ENCODE measurements at places on chromosomes 2 and 18. TPM values are rescaled to one million over a fixed set of nuclear protein-coding genes. Genes with fewer than 3 reads are reported as not detected.
A peak's percentile ranks its signal among the peaks of the same experiment; 100 is the strongest.

The OTOS gene
- total RNA-seq: not detected

The MPP4 gene
- 0.13 TPM for total RNA-seq

The KCNJ3 gene
- total RNA-seq: not detected

The FKBP1B gene
- 16.5 TPM for total RNA-seq

The ALPP gene
- not detected for total RNA-seq

DNA sequence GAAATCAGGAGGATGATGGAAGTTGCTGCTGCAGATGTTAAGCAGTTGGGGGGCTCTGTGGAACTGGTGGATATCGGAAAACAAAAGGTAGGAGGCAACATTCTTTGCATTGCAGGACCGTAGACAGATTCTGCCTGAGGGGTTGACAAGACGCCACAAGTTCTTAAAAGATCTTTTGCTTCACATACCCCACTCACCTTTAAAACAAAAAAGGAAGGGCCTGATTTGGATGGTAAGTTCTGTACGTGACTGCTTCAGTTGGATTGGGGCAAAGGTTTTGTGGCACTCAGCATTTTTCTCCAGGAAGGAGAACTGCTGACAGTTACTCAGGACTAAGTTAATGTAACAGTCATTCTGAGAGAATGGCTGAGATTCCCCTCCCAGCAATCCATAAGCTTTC lies 5.2 kb downstream of the CNDP2 start:
- DNase-seq: peak; percentile 90

DNA sequence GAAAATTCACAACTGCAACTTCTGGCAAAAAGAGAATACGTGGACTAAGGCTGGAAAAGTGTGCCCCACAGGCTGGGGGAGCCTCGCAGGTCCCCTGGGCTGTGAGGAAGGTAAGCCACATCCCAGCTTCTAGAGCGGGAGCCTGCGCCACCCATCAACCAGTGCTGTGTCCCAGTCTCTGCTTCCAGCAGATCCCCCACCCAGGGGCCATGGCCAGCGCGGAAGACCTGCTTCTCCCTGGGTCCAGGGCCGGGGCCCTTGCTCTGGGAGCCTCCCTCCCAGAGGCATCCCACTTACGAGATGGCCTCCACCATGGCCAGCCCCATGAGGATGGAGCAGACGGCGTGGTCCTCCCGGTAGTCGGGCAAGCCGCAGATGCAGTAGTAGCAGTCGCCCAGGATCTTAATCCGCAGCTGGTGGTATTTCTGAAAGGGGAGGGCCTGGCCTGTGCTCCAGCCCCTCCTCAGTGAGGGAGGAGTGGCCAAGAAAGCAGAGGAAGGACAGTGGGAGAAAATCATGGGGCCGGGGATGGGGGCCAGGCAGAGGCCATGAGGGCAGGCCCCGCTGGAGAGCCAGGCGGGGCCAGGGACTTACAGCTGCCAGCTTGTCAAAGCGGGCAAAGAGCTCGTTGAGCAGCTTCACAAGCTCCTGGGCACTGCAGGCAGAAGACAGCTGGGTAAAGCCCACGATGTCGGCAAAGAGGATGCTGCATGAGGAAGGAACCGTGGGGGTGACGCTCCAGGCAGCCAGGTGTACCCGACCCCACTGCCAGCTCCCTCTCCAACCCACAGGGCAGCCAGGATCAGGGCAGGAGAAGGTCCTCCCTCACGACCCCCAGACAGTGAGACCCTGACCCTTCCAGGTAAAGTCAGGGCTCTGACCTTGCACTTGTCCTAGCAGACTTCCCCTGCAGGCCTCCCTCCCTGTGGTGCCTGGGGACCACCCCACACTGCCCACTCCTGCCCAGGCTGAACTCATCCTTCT lies 48.0 kb downstream of the CENPO start:
- no peak for DNase-seq

- no peak for DNase-seq
Observed at GRCh38 chr2:69740502-69740951, 1.4 kb upstream of the ANXA4 start.

DNA sequence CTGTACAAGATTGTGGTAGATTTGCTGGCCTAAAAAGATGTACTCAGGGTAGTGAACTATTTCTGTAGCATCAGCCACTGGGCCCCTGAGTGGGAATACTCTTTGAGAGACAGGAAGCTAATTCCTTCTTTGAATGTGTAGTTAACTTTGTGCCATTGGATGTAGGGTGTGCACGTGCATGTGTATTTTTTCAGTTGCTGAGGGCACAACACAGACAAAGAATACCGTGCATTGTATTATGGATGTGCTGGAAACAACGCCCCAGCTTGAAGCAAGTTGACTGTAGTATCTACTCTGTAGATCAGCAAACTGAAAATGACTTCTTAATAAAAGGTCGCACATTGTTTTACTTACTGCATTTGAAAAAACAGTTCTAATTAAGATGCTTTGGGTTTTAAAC lies 14.1 kb downstream of the CRIM1 start:
- DNase-seq: no peak

DNA sequence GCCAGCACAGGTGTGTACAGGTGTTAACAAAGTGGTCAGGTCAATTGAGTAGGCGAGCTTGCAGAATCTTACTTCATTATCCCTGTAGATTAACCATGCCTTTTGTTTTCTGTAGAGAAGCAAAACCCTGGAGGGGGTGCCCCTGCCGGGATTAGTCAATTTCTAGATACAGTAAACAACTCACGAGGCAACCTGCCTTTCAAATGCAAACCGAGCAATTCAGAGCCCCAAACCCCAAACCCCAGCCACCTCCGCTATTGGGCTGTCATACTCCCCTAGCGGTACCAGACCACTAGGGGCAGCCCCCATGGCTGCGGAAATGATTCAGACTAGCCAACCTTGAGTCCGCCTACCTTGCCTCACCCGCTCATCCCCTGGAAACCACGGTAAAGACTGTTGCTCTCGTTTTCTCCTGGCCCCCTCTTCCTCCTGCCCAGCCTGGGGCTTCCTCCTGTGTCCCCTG lies 61.4 kb upstream of the KIF5C start:
- no peak for DNase-seq

GRCh38 chr2:120369250-120369649 lies 23.3 kb downstream of the INHBB start:
- DNase-seq: no peak

GRCh38 chr2:72895759-72896281 lies 8.6 kb downstream of the SPR start:
- peak; percentile 51 for DNase-seq

GRCh38 chr2:228016402-228016801 lies 145.0 kb downstream of the DAW1 start:
- DNase-seq: no peak

- DNase-seq: peak; percentile 77
Observed at GRCh38 chr2:24945907-24946306, 25.8 kb downstream of the DNAJC27 start.

- no peak for DNase-seq
Observed at GRCh38 chr2:241356871-241357260, 781 bp downstream of the FARP2 start.

GRCh38 chr18:38790786-38791185 lies 1225.2 kb upstream of the CELF4 start:
- no peak for DNase-seq

GRCh38 chr2:187013058-187013457 lies 164.1 kb upstream of the ZSWIM2 start:
- DNase-seq: no peak

DNA sequence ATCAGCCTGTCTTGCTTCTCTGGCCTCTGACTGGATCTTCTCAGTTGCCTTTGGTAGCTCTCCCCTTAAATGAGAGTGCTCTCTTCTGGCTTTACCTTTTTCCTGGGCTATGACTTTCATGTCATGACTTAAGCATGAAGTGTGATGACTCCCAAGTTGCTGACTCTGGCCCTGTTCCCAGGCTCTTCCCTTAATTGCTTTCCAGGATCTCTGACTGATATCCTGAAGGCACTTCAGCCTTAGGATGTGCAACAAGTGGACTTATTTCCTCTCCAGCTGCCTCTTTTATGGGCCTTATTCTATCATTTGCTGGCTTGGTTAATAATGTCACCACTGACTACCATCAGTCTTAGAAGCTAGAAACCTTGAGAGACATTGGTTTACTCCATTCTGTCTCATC lies 17.4 kb downstream of the SEMA4F start:
- peak; percentile 79 for DNase-seq

DNA sequence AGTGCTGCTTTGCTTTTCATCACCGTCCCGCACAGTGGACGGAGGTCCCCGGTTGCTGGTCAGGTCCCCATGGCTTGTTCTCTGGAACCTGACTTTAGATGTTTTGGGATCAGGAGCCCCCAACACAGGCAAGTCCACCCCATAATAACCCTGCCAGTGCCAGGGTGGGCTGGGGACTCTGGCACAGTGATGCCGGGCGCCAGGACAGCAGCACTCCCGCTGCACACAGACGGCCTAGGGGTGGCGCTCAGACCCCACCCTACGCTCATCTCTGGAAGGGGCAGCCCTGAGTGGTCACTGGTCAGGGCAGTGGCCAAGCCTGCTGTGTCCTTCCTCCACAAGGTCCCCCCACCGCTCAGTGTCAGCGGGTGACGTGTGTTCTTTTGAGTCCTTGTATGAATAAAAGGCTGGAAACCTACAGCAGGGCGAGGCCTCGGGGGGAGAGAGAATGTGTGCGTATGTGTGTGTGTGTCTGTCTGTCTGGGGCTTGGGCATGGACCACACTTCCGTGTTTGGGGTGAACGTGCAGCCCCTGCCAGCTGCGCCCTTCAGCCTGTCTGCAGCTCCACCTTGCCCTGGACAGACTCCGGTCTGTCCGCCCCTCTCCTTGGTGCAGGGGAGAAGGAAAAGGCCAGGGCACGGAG lies 32.3 kb downstream of the GPC1 start:
- DNase-seq: no peak

- DNase-seq: no peak
Observed at GRCh38 chr18:56413862-56414261, 224.5 kb downstream of the TXNL1 start.

- no peak for DNase-seq
Observed at GRCh38 chr2:28344756-28345373, 47.8 kb upstream of the FOSL2 start.

GRCh38 chr18:70994116-70994515 lies 705.3 kb downstream of the SOCS6 start:
- DNase-seq: no peak

DNA sequence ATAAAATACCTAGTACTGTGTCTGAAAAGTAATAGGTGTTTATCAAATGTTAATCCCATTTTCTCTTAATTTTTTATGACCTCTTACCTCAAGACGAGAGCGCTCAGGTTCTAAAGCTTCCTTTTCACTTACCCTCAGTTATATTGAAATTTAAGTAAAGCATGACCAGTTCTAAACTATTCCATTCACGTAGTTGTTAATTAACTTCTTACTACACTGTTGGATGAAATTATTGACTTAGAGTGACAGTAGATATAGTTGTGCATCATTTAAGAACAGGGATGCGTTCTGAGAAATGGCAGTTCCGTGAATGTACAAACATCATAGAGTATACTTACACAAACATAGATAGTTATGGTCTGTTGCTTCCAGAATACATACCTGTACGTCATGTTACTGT lies 20.1 kb upstream of the HTR2B start:
- no peak for DNase-seq

DNA sequence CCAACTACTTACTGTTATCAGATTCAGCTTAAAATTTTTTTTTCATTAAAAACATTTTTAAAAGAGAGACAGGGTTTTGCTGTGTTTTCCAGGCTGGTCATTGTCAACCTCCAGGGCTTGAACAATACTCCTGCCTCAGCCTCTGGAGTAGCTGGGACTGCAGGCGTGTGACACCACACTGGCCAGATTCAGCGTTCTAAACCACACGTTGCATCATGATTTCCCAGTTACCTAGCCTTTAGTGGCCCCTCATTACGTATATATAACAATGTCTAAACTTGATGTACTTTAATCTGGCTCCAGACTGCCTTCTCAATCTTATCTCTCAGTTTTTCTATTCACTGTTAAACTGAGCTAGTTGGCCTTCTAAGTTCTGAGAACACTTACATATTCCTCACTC lies 89.6 kb downstream of the COMMD1 start:
- DNase-seq: no peak

DNA sequence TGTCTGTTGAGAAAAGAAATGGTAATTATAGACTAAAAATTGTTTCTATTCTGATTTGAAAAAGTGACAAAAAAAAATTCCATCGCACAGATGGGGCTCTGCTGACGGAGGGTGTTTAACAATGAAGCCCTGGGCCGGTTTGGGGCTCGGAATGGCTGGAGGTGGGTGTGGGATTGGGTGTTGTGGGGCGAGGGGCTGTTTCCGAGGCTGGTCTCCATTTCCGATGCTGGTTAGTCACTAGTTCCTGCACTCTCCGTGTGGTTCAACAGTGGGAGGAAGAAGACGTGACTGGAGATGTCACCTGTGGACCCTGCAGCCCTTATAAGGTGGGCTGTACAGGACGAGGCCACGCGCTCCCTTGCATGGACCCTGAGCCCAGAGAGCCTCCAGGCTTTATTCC lies 143.2 kb downstream of the KLHL29 start:
- DNase-seq: no peak

DNA sequence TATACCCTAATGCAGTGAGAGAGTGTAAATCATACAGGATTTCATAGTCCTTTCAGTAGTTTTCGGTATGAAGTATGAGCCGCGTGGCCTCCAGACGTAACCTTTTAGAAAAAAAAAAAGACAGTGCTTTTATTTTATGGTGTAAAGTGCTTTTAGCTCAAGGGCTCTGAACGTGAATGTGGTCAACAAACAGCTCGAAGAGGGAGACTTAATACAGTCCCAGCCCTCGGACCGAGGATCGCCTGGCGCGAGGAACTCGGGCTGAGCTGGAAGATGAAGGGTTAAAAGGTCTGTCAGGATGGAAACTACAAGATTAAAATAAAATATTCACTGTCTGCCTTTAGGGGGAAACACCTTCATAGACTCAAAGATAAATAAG lies 4.0 kb upstream of the BCL11A start:
- no peak for DNase-seq

GRCh38 chr2:159091976-159092375 lies 123.5 kb downstream of the TANC1 start:
- no peak for DNase-seq

GRCh38 chr2:239519089-239519920 lies 118.5 kb upstream of the HDAC4 start:
- DNase-seq: no peak

- no peak for DNase-seq
Observed at GRCh38 chr2:66694087-66694860, 259.3 kb downstream of the MEIS1 start.

DNA sequence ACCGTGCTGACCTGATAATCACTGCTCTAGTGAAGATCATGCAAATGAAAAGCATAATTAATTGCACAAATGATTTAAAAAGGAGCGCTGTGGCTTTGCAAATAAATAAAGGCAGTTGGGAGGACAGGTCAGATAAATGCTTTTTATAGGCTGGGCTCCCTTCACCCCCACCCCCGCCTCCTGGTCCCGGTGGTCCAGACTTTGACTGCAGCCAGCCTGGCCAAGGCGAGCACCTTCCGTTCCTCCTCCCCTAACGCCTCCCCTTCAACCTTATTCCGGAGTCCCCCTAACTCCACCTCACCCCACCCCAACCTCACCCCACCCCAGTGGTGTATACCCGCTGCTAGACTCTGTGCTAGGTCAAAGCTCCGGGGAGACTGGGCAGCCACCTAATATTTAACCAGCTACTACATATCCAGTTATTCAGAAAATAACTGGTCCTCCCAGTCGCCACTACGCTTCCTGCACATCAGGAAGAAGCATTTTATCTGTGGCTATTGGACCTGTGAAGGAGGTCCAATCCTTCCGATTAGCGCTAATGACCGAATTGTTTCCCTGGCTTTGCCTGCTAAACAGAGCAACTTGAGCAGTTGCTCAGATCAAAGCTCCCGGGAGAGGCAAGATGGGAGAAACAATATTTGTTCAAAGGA lies 3.7 kb upstream of the SP9 start:
- DNase-seq: no peak

All from bronchial epithelial cell (primary cell).